ENCODE measurements at places on chromosomes 6 and 20. TPM values are rescaled to one million over a fixed set of nuclear protein-coding genes. Genes with fewer than 3 reads are reported as not detected.

GRCh38 chr6:154732538-154733182, 556 bp upstream of the SCAF8 start:
- H3K4me1 ChIP-seq = peaks cover 41% of the 10 kb centered on the region
- H3K27ac ChIP-seq = peak overlapping the region; percentile 96
- H3K4me3 ChIP-seq = peak overlapping the region; percentile 81
- H3K36me3 ChIP-seq = peaks cover 2% of the 10 kb centered on the region
- DNase-seq = no peak

GRCh38 chr6:52352239-52353018, 9.5 kb upstream of the PAQR8 start:
- peaks cover 1% of the 10 kb centered on the region for H3K27me3 ChIP-seq
- H3K4me3 ChIP-seq = no peak overlapping the region
- no peaks in the 10 kb centered on the region for H3K36me3 ChIP-seq
- peaks cover 9% of the 10 kb centered on the region for H3K4me1 ChIP-seq
- peak overlapping the region; percentile 52 for H3K27ac ChIP-seq

DNA sequence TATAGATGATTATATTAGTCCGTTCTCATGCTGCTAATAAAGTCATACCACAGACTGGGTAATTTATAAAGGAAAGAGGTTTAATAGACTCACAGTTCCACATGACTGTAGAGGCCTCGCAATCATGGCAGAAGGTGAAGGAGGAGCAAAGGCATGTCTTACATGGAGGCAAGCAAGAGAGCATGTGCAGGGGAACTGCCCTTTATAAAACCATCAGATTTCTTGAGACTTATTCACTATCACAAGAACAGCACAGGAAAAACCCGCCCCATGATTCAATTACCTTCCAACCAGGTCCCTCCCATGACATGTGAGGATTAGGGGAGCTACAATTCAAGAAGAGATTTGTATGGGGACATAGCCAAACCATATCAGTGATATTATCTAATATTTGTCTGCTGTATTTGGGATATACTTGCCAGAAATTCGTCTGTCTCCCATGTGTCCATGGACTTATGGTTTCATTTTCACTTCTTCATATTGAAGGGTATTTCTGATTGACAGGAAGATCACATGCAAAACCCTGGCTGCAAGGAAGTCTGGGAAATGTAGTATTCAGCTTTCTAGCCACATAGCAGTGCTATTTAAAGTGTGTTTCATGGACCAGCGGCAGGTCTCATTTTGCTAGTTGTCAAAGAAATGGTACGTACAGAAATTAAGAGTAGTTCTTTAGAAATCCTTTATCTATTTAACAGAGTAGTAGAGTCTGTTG, 50.5 kb upstream of the PAK5 start:
- H3K4me1 ChIP-seq = no peaks in the 10 kb centered on the region
- H3K27me3 ChIP-seq = peaks cover 10% of the 10 kb centered on the region
- H3K4me3 ChIP-seq = no peak overlapping the region
- H3K36me3 ChIP-seq = no peaks in the 10 kb centered on the region
- no peak for DNase-seq
- no peak overlapping the region for H3K27ac ChIP-seq

GRCh38 chr6:130969791-130970491, 93.1 kb downstream of the EPB41L2 start:
- no peaks in the 10 kb centered on the region for H3K36me3 ChIP-seq
- H3K4me1 ChIP-seq = peaks cover 23% of the 10 kb centered on the region
- H3K27ac ChIP-seq = peak overlapping the region; percentile 8
- H3K4me3 ChIP-seq = peak overlapping the region; percentile 22
- no peak for DNase-seq
- H3K27me3 ChIP-seq = no peaks in the 10 kb centered on the region

GRCh38 chr6:56366141-56366852, 118.9 kb upstream of the COL21A1 start:
- H3K36me3 ChIP-seq = no peaks in the 10 kb centered on the region
- no peak overlapping the region for H3K4me3 ChIP-seq
- H3K27ac ChIP-seq = peak overlapping the region; percentile 59
- H3K4me1 ChIP-seq = peaks cover 74% of the 10 kb centered on the region
- no peak for DNase-seq
- no peaks in the 10 kb centered on the region for H3K27me3 ChIP-seq

- H3K4me1 ChIP-seq = peaks cover 1% of the 10 kb centered on the region
- H3K27ac ChIP-seq = no peak overlapping the region
- no peak overlapping the region for H3K4me3 ChIP-seq
- no peaks in the 10 kb centered on the region for H3K36me3 ChIP-seq
- no peak for DNase-seq
- peaks cover 94% of the 10 kb centered on the region for H3K27me3 ChIP-seq
Observed at GRCh38 chr6:1382883-1383728, 6.3 kb upstream of the FOXF2 start.

- no peak overlapping the region for H3K27ac ChIP-seq
- peaks cover 37% of the 10 kb centered on the region for H3K4me1 ChIP-seq
- DNase-seq = no peak
- H3K36me3 ChIP-seq = no peaks in the 10 kb centered on the region
Observed at GRCh38 chr20:51128198-51128597, 105.3 kb upstream of the KCNG1 start.

GRCh38 chr6:36724514-36725390, 27.1 kb downstream of the RAB44 start:
- peaks cover 5% of the 10 kb centered on the region for H3K4me1 ChIP-seq
- H3K36me3 ChIP-seq = no peaks in the 10 kb centered on the region
- no peak overlapping the region for H3K4me3 ChIP-seq
- no peaks in the 10 kb centered on the region for H3K27me3 ChIP-seq

DNA sequence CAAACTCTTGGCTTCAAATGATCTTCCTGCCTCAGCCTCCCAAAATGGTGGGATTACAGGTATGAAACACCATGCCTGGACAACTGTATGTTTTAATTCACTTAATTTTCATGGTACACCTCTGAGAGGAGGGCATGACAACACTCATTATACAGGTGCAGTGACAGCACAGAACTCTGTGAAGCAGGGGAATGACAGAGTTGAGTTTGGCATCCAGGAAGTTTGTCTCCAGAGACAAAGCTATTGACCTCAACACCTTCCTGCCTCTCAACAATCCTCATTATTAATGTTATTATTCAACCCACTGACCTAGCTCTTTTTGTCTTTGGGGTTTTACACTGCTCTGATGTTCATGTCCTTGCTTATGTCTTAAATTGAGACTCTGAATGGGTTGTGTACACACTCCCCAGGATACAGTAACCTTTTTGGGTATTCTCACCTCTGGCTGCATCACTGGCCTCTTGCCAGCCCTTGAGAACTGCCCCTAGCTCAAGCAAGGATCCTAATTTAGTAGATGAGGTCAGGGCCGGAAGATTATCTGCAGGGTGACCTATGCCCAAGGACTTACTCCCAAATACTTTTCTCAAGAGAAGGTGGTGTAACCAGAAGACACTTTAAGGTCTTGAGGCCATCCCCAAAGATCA, 13.0 kb upstream of the IER3 start:
- DNase-seq = no peak
- no peaks in the 10 kb centered on the region for H3K36me3 ChIP-seq
- H3K27ac ChIP-seq = peak overlapping the region; percentile 71
- H3K27me3 ChIP-seq = no peaks in the 10 kb centered on the region
- peaks cover 48% of the 10 kb centered on the region for H3K4me1 ChIP-seq
- H3K4me3 ChIP-seq = no peak overlapping the region

DNA sequence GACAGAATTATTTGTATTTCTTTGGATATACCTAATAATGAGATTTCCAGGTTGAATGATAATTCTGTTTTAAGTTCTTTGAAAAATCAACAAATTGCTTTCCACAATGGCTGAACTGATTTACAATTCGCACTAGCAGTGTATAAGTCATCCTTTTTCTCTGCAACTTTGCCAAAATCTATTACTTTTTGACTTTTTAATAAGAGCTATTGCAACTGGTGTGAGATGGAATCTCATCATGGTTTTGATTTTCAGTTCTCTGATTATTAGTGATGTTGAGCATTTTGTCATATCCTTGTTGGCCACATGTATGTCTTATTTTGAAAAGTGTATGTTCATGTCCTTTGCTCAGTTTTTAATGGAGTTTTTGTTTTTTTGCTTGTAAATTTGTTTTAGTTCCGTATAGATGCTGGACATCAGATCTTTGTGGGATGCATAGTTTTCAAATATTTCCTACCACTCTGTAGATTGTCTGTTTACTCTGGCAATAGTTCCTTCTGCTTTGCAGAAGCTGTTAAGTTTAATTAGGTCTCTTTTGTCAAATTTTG, 409.8 kb upstream of the CITED2 start:
- H3K4me1 ChIP-seq = peaks cover 7% of the 10 kb centered on the region
- no peak for DNase-seq
- peaks cover 28% of the 10 kb centered on the region for H3K36me3 ChIP-seq
- no peak overlapping the region for H3K27ac ChIP-seq
- no peaks in the 10 kb centered on the region for H3K27me3 ChIP-seq

GRCh38 chr6:125587666-125588632, 161.5 kb upstream of the HEY2 start:
- no peak overlapping the region for H3K27ac ChIP-seq
- no peaks in the 10 kb centered on the region for H3K27me3 ChIP-seq
- H3K36me3 ChIP-seq = no peaks in the 10 kb centered on the region
- DNase-seq = no peak

DNA sequence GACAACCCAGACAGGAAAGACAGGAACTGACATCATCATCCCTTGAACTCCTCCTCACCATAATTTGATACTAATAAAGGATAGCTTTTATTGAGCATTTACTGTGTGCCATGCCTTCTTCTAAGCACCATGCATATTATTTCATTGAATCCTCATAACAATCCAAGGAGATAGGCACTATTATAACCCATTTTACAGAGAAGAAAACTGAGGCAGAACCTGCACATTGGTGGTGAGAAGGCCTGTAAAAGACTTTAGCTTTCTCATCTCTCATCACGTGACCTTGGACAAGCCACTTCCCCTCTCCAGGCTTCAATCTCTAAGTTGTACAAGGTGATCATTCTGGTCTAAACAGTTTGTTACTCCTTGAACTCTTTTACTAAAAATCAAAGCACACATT, 34.5 kb upstream of the PREX1 start:
- peaks cover 11% of the 10 kb centered on the region for H3K4me1 ChIP-seq
- H3K4me3 ChIP-seq = no peak overlapping the region
- peaks cover 5% of the 10 kb centered on the region for H3K27me3 ChIP-seq
- DNase-seq = no peak

DNA sequence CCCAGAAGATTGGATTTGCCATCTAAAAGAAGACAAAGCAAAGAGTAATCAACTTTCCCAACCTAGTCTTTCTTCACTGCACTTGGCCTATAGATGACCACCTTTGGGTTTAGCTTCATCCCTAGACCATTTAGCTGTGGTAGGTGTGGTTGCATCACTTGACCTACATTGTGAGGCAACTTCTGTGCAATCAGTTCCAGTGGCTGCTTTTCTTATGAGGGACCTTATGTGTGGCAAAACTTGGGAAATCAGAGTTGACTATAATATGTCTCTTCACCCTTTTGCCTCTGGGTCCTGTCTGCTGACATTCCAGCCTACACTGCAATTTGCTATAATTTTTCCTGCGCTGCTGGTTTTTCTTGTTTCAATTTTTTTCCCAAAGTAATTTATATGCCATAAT, 55.2 kb downstream of the PRDM13 start:
- no peak overlapping the region for H3K4me3 ChIP-seq
- H3K36me3 ChIP-seq = no peaks in the 10 kb centered on the region
- no peak for DNase-seq
- H3K27ac ChIP-seq = no peak overlapping the region
- H3K27me3 ChIP-seq = peaks cover 23% of the 10 kb centered on the region

- no peaks in the 10 kb centered on the region for H3K36me3 ChIP-seq
- no peak for DNase-seq
- no peak overlapping the region for H3K4me3 ChIP-seq
- no peaks in the 10 kb centered on the region for H3K27me3 ChIP-seq
Observed at GRCh38 chr6:1665214-1665613, 55.5 kb downstream of the FOXC1 start.

- H3K27ac ChIP-seq = no peak overlapping the region
- no peaks in the 10 kb centered on the region for H3K27me3 ChIP-seq
- no peak overlapping the region for H3K4me3 ChIP-seq
- H3K4me1 ChIP-seq = peaks cover 20% of the 10 kb centered on the region
Observed at GRCh38 chr6:18432180-18432579, 45.0 kb downstream of the RNF144B start.

GRCh38 chr20:5786930-5787795, 37.0 kb downstream of the SHLD1 start:
- no peak for DNase-seq
- peak overlapping the region; percentile 97 for H3K27ac ChIP-seq
- H3K27me3 ChIP-seq = no peaks in the 10 kb centered on the region
- peaks cover 42% of the 10 kb centered on the region for H3K4me1 ChIP-seq

- H3K4me1 ChIP-seq = no peaks in the 10 kb centered on the region
- no peak for DNase-seq
- H3K36me3 ChIP-seq = no peaks in the 10 kb centered on the region
- no peak overlapping the region for H3K4me3 ChIP-seq
Observed at GRCh38 chr20:45564760-45565276, 14.3 kb downstream of the WFDC8 start.

DNA sequence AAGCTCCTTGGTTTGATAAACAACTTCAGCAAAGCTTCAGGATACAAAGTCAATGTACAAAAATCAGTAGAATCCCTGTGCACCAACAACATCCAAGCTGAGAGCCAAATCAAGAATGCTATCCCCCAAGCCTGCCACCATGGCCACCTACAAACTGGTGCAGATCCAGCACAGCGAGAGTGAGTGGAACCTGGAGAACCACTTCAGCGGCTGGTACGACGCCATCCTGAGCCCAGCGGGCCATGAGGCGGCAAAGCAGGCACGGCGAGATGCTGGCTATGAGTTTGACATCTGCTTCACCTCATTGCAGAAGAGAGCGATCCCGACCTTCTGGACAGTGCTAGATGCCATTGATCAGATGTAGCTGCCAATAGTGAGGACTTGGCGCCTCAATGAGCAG, 170.3 kb downstream of the KHDC1L start:
- H3K4me3 ChIP-seq = no peak overlapping the region
- no peaks in the 10 kb centered on the region for H3K4me1 ChIP-seq
- H3K36me3 ChIP-seq = peaks cover 12% of the 10 kb centered on the region
- DNase-seq = no peak
- H3K27me3 ChIP-seq = no peaks in the 10 kb centered on the region

DNA sequence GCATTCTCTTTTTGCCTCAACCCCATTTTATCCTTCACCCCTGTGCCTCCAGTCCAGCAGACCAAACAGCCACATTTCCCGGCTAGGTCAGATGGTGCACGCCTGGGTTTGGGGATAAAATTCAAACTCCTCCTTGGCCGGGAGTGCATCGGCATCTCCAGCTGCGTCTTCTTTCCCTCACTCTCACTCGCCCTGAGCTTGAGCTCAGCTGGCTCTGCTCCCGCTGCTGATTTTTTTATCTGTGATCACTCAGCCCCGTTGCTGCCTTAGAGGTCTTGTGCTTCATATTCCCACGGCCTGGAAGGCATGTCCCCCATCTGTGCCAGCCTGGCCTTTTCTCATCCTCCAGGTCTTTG, 6.8 kb upstream of the EZR start:
- peak overlapping the region; percentile 15 for H3K4me3 ChIP-seq
- no peaks in the 10 kb centered on the region for H3K36me3 ChIP-seq
- DNase-seq = no peak
- H3K27ac ChIP-seq = peak overlapping the region; percentile 85
- no peaks in the 10 kb centered on the region for H3K27me3 ChIP-seq
- H3K4me1 ChIP-seq = peaks cover 19% of the 10 kb centered on the region

NR2E1 gene
- total RNA-seq = not detected

RALGAPB gene
- total RNA-seq = 43.5 TPM

ZSCAN16 gene
- 9.1 TPM for total RNA-seq

BPIFB1 gene
- total RNA-seq = not detected

TPX2 gene
- 39.0 TPM for total RNA-seq

LTB gene
- 0.32 TPM for total RNA-seq

NDRG3 gene
- total RNA-seq = 24.3 TPM

CD93 gene
- 0.07 TPM for total RNA-seq

SLC35B2 gene
- total RNA-seq = 33.4 TPM

CRISP2 gene
- total RNA-seq = not detected

TMEM170B gene
- total RNA-seq = 5.7 TPM

GRM1 gene
- 0.16 TPM for total RNA-seq

MARCKS gene
- total RNA-seq = 174 TPM
